ENCODE measurements at places on chromosomes 4 and X.

DNA sequence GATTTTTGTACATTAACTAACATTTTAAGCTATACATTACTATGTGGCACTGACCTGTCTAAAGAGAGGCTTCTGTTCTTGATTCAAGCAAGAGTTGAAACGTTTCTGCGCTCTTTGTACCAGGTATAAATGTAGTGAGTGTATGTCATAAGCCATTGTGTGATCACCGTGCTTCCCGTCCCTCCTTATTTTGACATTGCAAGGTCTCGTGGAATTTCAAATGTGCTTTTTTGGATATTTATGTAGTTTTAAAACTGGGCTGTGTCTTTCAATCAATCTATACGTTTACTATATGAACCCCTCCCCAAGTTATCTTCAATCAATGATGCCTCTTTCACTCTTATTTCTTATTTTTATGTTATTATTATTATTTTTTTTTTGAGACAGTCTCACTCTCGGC lies at the start of gene KLHL15:
Gene KLHL15, minus strand, starts transcription at position 101 of the 400 bp plus-strand sequence. CDS start 20,493 bp downstream, outside the sequence.
- no peak for DNase-seq

DNA sequence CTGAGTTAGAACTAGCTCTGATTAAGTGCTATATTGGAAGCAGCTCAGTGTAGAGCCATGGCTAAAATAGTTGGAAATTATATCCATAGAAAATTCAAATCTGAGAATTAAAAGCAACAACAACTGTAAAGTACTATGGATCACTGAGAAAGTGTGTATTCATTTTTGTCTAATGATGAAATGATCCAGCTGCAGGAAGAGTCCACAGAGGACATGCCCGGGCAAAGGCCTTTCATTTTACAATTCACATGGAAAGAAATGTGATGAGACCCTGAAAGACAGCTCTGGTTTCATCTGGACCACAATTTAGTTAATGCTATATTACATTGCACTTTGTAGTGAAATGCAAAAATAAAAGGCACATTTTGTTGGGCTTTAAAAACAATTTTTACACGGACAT lies 196.8 kb upstream of the FAT1 start:
- no peak for DNase-seq

DNA sequence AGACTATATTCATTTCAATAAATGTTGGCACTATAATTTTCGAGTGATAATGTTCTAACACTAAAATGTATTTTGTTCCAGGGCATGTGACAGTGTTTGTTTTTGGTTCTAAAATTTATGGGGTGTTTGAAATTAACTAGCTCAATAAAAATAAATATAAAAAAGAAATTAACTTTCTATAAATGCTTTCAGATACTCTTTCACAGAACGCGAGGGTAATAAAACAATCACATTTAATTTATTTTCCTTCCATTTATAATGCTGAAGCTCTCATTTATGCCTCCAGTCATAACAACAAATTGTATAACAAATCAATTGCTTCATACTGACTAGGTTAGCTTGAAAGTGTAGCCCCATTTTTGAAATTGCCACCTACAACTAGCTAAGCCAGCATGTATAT lies 122.4 kb upstream of the GPM6A start:
- DNase-seq = no peak

- no peak for DNase-seq
Observed at GRCh38 chrX:69019073-69019890, 146.0 kb downstream of the PJA1 start.

GRCh38 chrX:44733931-44734330 lies 109.9 kb upstream of the DUSP21 start:
- no peak for DNase-seq

DNA sequence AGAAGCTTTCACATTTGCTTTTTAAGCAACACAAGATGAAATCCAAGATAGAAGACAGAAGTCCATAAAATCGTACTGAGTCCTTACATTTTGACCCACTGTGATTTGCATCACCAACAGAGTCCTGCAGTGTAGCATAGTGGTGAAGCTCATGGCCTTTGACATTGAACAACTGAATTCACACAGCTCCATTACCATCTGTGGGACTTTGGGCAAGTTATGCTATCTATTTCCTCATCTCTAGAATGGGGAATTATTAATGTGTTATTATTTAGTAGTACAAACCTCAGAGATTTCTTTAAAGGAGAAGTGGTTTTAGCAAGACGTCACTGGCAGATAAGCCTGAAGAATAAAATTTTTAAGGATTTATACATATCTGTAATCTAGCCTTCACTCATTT lies 10.7 kb downstream of the GPRIN3 start:
- no peak for DNase-seq

- no peak for DNase-seq
Observed at GRCh38 chr4:38290366-38290765, 330.2 kb downstream of the PTTG2 start.

- no peak for DNase-seq
Observed at GRCh38 chr4:7941111-7941964, 1.7 kb upstream of the AFAP1 start.

DNA sequence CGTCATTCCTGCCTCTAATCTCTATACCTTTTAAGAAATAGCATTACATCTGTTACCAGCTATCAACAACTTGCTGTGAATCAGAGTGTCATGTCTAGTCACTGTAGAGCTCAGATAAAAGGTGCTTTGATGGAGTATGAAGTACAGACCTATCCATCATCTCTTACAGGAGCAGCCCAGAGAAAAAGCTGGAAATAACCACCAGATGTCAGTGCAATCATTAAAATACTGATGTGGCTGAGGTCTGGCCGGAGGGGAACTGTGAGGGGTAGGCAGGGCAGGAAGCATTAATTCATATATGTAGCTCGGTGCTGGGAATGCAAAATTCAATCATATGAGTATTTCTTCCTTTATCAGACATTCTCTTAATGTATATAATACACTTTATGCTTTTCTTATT lies 100.6 kb downstream of the AKAP4 start:
- DNase-seq = no peak

GRCh38 chr4:98677799-98678198 lies 19.4 kb upstream of the TSPAN5 start:
- DNase-seq = no peak

- DNase-seq = peak; percentile 55
Observed at GRCh38 chr4:121726642-121727268, 30.0 kb upstream of the ANXA5 start.

GRCh38 chrX:151175283-151176062 lies 911 bp upstream of the GPR50 start:
- DNase-seq = no peak

DNA sequence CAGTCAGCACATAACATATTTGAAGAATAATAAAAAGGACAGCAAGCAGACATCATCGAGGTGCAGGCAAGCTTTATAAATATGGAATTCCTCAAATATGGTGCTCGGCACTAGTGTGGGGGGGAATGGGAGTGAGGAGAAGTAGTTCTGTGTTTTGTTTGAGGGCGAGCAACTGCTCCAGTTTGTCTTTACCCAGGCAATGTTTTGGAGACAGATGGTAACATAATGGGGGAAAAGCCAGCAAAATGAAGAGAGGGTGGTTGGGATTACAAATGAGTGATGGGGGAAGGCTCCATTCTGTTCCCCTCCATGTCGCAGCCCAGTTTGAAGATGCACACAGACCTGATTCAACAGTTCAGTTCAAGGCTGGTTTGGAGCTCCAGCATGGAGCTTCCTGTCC lies 572.9 kb upstream of the DIPK2B start:
- no peak for DNase-seq

DNA sequence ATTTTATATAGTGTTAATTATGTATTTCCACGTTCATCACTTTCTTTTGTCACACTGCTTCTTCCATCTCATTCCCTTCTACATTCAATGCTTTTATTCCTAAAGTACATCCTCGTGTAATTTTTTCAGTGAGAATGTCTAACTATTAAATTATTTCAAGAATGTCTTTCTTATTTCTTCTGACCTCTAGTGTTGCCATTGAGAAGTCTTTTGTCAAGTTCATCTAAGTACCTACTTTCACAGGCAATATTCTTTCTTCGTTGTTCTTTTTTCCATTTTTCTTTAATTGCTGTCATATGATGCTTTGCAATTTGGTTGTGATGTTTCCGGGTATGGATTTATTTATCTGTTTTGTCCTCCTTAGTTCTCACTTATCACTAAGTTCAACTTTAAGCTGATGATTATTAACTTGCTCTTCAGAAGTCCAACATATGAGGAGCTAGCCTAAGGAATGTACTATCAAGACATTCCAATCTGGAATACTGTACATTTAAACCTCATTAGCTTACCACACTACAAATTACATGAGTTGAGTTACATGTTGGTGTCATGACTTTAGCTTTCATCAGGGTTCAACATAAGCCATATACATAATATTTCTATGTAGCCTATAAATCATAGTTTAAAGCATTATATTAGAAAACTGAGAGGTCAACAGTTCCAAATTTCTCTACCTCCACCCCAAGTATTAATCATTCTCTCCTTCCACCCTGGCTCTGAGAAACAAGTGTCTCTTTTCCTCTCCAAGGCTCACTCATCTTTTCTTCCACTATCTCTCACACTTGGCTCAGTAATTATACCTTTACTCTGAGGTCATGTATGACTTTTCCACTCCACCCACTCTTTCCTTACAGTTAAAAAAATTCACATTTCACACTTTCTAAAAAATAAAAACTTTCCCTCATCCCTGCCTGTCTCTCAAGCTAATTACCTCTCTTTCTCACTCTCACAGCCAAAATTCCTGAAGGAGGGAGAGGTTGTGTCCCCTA lies 81.5 kb downstream of the COX18 start:
- no peak for DNase-seq

- no peak for DNase-seq
Observed at GRCh38 chr4:56799161-56799759, 22.2 kb downstream of the SPINK2 start.

DNA sequence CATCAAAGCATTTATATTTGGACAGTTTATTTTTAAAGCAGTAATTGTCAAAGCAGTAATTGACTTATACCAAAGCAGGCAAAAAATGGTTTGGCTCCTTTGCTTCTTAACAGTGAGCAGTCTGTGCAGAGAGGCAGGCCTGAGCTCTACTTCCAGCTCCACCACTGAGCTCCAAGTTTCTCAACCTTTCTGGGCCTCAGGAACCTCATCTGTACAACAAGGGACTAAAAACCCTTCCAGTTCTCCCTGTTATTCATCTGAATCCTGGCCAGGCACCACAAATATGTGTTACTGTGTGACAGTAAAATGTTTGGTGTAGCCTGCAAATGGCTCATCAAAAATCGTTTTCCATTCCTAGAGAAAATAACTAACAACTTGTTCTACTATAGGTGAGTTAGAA lies 88.7 kb upstream of the TTC29 start:
- peak; percentile 21 for DNase-seq

- no peak for DNase-seq
Observed at GRCh38 chrX:34654696-34655490, 2.2 kb downstream of the TMEM47 start.

- peak; percentile 85 for DNase-seq
Observed at GRCh38 chr4:71456841-71457240, 118.0 kb downstream of the SLC4A4 start.

DNA sequence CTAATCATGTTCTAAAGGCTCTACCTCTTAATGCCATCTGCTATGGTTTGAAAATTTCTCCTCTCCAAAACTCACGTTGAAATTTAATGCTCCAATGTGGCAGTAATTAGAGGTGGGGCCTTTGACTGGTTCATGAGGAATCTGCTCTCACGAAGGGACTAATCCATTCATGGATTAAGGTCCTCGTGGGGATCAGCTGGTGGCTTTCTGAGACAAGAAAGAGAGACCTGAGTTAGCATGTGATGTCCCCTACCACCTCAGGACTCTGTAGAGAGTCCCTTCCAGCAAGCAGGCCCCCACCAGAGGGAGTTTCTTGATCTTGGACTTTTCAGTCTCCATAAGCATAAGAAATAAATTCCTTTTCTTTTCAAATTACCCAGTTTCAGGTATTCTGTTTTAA lies 65.3 kb downstream of the WDFY3 start:
- no peak for DNase-seq

GRCh38 chrX:10310511-10310910 lies 153.7 kb downstream of the CLCN4 start:
- no peak for DNase-seq

- DNase-seq = no peak
Observed at GRCh38 chrX:45505214-45505613, 304.5 kb upstream of the DIPK2B start.

- no peak for DNase-seq
Observed at GRCh38 chrX:46340696-46341095, 204.5 kb downstream of the ZNF674 start.

- DNase-seq = no peak
Observed at GRCh38 chr4:158543191-158543590, 21.5 kb downstream of the RXFP1 start.

- no peak for DNase-seq
Observed at GRCh38 chr4:156898373-156899117, 73.1 kb downstream of the PDGFC start.

- no peak for DNase-seq
Observed at GRCh38 chrX:49171752-49172279, at the start of gene PLP2. Gene PLP2, plus strand, starts transcription at chrX:49171898. Its CDS starts 103 bp downstream, at chrX:49172001.

GRCh38 chr4:48275247-48275646 lies 5.6 kb upstream of the TEC start:
- no peak for DNase-seq

DNA sequence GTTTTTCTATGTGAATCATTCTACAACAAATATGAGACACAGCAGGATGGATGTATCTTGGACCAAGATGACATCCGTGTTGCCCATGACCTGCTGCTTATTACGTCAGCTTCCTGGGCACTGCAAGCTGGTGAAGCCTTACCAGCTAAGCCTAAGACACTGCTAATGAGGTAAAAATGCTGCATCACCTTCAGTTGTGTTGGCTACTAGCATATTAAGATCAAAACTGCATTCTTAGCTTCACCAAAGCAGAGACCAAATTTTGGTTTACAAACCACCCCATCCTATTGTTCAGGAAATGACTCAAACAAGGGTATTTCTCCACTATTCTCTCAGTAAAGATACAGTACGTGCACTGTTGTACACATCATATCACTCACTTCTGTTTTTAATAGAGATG lies 50.3 kb downstream of the MAML3 start:
- no peak for DNase-seq

DNA sequence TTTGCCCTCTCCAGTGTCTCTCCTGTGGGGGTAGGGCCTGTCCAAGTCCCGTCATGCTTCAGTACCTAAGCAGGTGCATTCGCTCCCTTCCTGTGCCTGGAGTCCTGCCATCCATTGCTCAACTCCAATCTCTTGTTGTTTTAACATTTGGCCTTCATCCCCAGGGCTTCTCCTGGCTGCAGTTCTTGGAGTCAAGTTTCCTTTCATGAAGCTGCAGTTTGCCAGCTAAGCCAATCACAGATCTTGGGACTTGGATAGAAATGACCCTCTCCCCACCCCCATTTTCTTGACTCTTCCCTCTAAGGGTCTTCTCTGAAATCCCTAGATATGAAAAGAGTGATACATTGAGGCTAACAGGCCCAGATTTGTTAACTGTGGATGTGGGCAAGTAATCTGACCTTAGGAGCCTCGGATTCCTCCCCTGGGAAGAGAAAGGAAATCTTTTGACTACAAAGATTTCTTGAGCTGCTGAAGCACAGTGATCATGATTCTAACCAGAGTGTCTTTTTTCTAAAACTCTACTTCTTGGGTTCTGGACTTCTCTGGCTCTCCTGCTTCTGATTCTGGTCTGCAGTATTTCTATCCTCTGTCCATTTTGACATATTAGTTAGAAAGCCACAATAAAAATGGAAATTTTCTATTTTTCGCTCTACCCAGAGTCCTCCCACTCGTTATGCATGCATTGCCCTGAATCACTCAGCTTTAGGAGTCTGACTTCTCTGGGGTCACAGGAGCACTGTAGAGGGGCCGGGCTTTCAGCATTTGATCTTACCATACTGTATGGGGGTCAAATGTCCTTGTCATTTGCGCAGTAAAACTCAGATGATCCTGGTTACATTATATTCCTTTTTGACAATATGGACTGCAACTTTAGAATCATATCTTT lies 61.0 kb downstream of the CHRNA9 start:
- no peak for DNase-seq
